H1 (cell line): ENCODE measurements at places on chromosomes 3 and 15. TPM values are rescaled to one million over a fixed set of nuclear protein-coding genes. Genes with fewer than 3 reads are reported as not detected.

The SPINK8 gene
- not detected in 2 replicates for total RNA-seq

The PLS1 gene
- total RNA-seq = 32.7 and 44.7 TPM in 2 replicates

The LACTB gene
- 14.9 and 15.6 TPM in 2 replicates for total RNA-seq

The ZNF774 gene
- 2.3 and 2.6 TPM in 2 replicates for total RNA-seq

The PPM1M gene
- total RNA-seq = 5.2 and 5.4 TPM in 2 replicates

The IL17RD gene
- 41.3 and 48.9 TPM in 2 replicates for total RNA-seq

The NAA50 gene
- 224 and 231 TPM in 2 replicates for total RNA-seq

The ACAN gene
- total RNA-seq = 0.67 and 0.71 TPM in 2 replicates

The UBE2Q2 gene
- total RNA-seq = 22.4 and 22.7 TPM in 2 replicates

The CHRNA7 gene
- 7.5 and 9.1 TPM in 2 replicates for total RNA-seq

The AMOTL2 gene
- total RNA-seq = 60.3 and 63.7 TPM in 2 replicates

The MYLK gene
- total RNA-seq = 15.5 and 21.3 TPM in 2 replicates

The IL12A gene
- total RNA-seq = 0.41 and 0.82 TPM in 2 replicates

The SNTN gene
- not detected in 2 replicates for total RNA-seq

The SERPINI2 gene
- 0.25 and 0.26 TPM in 2 replicates for total RNA-seq

The MYEF2 gene
- 78.2 and 79.2 TPM in 2 replicates for total RNA-seq

The PCOLCE2 gene
- total RNA-seq = 11.6 and 12.6 TPM in 2 replicates

The SLC22A14 gene
- total RNA-seq = not detected in 2 replicates

The CCDC39 gene
- total RNA-seq = 0.34 and 0.80 TPM in 2 replicates

The CCDC9B gene
- total RNA-seq = 0.33 and 0.78 TPM in 2 replicates

The ACVR2B gene
- 99.9 and 109 TPM in 2 replicates for total RNA-seq

The CSNK1G1 gene
- 12.9 and 13.5 TPM in 2 replicates for total RNA-seq

The NEK4 gene
- total RNA-seq = 39.5 and 40.0 TPM in 2 replicates

The TM2D3 gene
- 24.2 and 28.0 TPM in 2 replicates for total RNA-seq

The CASR gene
- total RNA-seq = 0.25 and 0.58 TPM in 2 replicates

The LRTM1 gene
- not detected in 2 replicates for total RNA-seq

The NR2E3 gene
- 0.40 and 0.56 TPM in 2 replicates for total RNA-seq

The LRRC31 gene
- total RNA-seq = not detected in 2 replicates

The CLDN16 gene
- total RNA-seq = not detected in 2 replicates

The GRIP2 gene
- total RNA-seq = 6.4 and 6.9 TPM in 2 replicates

The PTX3 gene
- total RNA-seq = 1.2 and 1.4 TPM in 2 replicates

The UROC1 gene
- not detected in 2 replicates for total RNA-seq

The NGLY1 gene
- total RNA-seq = 21.0 and 24.8 TPM in 2 replicates

The RHOV gene
- 2.4 and 2.7 TPM in 2 replicates for total RNA-seq

The CACNA2D3 gene
- total RNA-seq = 1.8 and 2.2 TPM in 2 replicates

The SKOR1 gene
- total RNA-seq = 0.11 TPM in 2 replicates

The TMIE gene
- 0.67 and 0.90 TPM in 2 replicates for total RNA-seq

The ROPN1 gene
- 0.44 TPM in 1 of 2 replicates, not detected in the other for total RNA-seq

The ANKUB1 gene
- total RNA-seq = not detected in 2 replicates

The GLDN gene
- total RNA-seq = 0.44 and 0.50 TPM in 2 replicates

The PRICKLE2 gene
- 8.0 and 8.9 TPM in 2 replicates for total RNA-seq

The NIT2 gene
- 24.1 and 25.3 TPM in 2 replicates for total RNA-seq

The INKA1 gene
- 1.3 and 1.8 TPM in 2 replicates for total RNA-seq

The KLHL40 gene
- total RNA-seq = not detected in 2 replicates

The LMAN1L gene
- not detected in 2 replicates for total RNA-seq

The VILL gene
- 4.1 and 4.6 TPM in 2 replicates for total RNA-seq

The KNG1 gene
- total RNA-seq = 0.31 TPM in 1 of 2 replicates, not detected in the other

The CACNA2D2 gene
- 14.0 and 14.1 TPM in 2 replicates for total RNA-seq
